Thymus (tissue), 14 donors: ENCODE measurements at places on chromosomes 7 and 10. TPM values are rescaled to one million over a fixed set of nuclear protein-coding genes. Genes with fewer than 3 reads are reported as not detected.

The CHN2 gene
- 6.5 TPM for polyA plus RNA-seq

The GPR15LG gene
- polyA plus RNA-seq: 7.7 TPM

The ZNF716 gene
- not detected for polyA plus RNA-seq

The ABLIM1 gene
- polyA plus RNA-seq: 49.1 TPM

The GUSB gene
- polyA plus RNA-seq: 56.4 TPM

The TLL2 gene
- polyA plus RNA-seq: 0.23 TPM

The ACTL6B gene
- 0.18 TPM for polyA plus RNA-seq

The PKD1L1 gene
- polyA plus RNA-seq: 0.78 TPM

The EIF4H gene
- polyA plus RNA-seq: 157 TPM

The SPDYE16 gene
- 0.27 TPM for polyA plus RNA-seq

The CUZD1 gene
- 3.1 TPM for polyA plus RNA-seq

The GSTO2 gene
- polyA plus RNA-seq: 16.1 TPM

The BTBD16 gene
- polyA plus RNA-seq: 1.2 TPM

The MEIG1 gene
- polyA plus RNA-seq: 2.2 TPM

The NCOA4 gene
- polyA plus RNA-seq: 75.2 TPM

The POLD2 gene
- 44.0 TPM for polyA plus RNA-seq

The MRPS24 gene
- 80.5 TPM for polyA plus RNA-seq

The PITX3 gene
- 0.02 TPM for polyA plus RNA-seq

The GAD2 gene
- polyA plus RNA-seq: 0.05 TPM

The CABCOCO1 gene
- polyA plus RNA-seq: 0.43 TPM

The AKR1C1 gene
- 7.6 TPM for polyA plus RNA-seq

The SLC16A12 gene
- polyA plus RNA-seq: 1.5 TPM

The HOXA5 gene
- polyA plus RNA-seq: 0.43 TPM

The VGF gene
- 0.52 TPM for polyA plus RNA-seq

The OPN1SW gene
- polyA plus RNA-seq: 0.07 TPM

The NXPH1 gene
- 0.07 TPM for polyA plus RNA-seq

The TYW1B gene
- 3.0 TPM for polyA plus RNA-seq

The PAPOLB gene
- 0.02 TPM for polyA plus RNA-seq

The TMEM196 gene
- polyA plus RNA-seq: 0.18 TPM

The ITPRID1 gene
- polyA plus RNA-seq: 0.02 TPM

The NUDT13 gene
- polyA plus RNA-seq: 3.2 TPM

The ZNF488 gene
- polyA plus RNA-seq: 0.23 TPM

The PWWP2B gene
- 9.8 TPM for polyA plus RNA-seq

The SPDYE9 gene
- 0.07 TPM for polyA plus RNA-seq

The TWIST1 gene
- 1.5 TPM for polyA plus RNA-seq

The UCN3 gene
- polyA plus RNA-seq: 0.30 TPM

The FAM241B gene
- polyA plus RNA-seq: 8.3 TPM

The MCM10 gene
- 0.27 TPM for polyA plus RNA-seq

The TMEM139 gene
- 0.64 TPM for polyA plus RNA-seq

The BUD23 gene
- 71.0 TPM for polyA plus RNA-seq
